ENCODE measurements at places on chromosomes 5 and 9.

DNA sequence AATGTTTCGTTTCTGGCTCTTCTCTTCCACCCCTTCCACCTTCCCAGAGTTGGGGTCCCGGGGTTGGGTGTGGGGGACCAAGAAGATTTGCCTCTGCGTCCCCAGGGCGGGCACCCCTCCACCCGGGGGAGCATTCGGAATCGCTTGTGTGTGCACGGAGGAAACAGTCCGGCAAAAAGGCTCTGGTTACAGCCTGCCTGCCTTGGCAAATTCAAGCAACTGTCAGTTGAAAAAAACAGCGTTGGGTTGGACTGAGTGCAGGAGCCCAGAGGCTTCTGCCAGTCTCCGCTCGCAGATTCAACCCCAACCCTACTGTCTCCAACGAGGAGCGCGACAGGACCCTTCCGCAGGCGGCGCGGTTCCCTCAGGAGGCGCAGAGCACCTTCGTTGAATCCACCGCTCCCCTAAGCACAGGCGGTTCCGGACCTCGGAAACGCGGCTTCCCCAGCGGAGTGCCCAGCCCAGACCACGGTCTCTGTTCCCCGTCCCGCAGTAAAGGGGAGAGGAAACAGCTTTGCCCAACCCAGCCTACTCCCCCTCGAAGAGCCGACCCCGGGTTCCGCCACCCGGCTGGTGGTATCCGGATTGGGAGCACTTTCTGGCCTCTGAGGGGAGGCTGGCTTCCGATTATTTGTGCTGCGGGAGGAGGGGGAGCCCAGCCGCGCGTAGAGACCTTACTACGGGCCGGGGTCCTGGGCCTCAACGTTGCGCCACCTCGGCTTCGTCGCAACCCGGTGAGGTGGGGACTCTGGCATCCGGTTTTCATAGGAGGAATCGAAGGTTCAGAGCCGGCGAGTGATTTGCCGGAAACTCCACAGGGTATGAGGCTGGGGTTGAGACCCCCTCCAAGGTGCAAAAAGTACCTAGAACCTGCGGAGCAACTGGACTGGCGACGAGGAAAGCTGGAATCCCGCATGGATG, 9.6 kb downstream of the LHX6 start:
- peak; percentile 39 for DNase-seq

DNA sequence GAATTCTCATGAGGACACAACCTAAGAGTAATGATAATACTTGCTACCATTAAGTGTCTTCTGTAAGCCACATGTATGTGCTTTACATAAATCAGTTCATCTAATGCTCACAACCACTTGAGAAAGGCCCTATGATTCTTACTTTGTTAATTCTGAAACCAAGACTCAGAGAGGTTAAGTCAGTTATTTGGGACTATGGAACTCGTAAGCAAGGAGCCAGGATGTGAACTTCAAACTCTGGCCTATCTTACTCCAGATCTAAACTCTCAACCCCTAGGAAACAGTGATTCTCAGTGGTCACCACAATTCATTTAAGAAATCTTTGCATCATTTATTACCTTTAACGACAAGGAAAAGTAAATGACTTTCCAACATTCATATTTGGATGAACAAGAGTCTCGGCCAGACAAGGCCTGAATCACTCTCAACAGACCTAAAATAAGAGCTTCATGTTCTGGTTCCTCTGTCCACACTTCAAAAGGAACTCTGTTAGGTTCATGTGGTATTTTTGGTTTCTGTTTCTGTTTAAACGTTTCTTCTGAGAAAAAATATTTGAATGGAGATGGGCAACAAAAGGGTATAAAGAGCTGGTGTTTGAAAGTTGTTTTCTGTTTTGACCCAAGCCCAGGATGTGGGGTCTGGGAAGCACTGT, 104.8 kb downstream of the LPAR1 start:
- no peak for DNase-seq

DNA sequence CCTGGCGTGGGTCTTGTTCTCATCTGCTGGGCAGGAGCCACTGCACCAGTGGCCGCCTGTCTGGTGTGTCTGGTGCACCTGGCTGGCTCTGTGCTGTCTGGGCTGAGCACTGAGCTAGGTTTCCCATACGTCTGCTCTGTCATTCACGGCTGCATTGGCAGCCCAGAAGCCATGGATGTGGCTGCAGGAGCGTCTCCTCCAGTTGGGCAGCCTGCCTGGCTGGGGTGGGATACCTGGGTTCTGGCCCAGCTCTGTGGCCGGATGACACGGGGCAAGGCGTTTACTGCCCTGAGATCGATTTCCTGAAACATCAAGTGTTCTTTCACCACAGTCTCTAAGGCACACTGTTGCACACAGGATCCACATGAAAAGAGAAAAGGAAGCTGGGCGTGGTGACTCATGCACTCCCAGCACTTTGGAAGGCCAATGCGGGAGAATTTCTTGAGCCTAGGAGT, 25.5 kb upstream of the SLC25A51 start:
- peak; percentile 39 for DNase-seq

GRCh38 chr5:52521236-52521635, 266.5 kb upstream of the ITGA1 start:
- DNase-seq, result no peak

GRCh38 chr9:72951520-72952380, 1.1 kb downstream of the ALDH1A1 start:
- peak; percentile 15 for DNase-seq

DNA sequence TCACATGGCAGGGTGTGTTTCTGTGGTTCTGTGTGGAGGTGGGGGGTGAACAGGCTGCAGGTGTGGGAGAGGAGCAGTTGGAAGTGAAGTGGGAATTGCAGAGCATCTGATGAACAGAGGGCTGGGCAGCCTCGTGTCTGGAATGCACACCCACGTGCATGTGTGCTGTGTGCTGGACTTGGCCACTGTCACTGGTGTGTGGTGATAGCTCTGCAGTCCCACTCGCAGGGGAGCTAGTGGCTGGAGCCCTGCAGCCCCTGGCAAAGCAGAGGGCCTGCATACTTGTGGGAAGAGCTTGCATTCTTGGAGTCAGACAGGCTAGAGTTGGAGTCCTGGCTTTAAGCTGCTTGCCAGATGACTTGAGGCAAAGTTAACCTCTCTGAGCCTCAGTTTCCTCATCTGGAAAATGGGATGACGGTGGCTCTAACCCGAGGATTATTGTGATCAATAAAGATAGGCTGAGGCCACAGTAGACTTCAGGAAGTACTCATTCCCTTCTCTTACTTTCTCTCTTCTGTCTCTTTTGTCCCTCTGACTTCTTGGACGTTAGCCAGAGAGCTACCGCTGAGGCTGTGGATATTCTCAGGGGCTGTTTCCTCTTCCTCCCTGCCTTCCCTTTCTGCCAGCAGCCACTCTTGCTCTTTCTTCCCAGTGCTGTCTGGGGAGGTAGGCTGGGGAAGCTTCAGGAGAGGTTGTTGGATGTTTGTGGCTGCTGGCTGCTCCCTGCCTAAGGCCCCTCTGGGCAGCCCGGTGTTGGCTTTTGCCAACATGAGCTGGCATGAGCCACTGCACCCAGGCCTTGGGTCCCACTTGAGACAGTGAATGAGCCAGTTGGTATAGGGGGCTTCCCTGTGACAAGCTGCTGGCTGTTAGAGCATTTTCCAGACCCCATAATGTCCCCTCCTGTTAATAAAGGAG, 18.3 kb downstream of the PSAT1 start:
- no peak for DNase-seq

- DNase-seq, result no peak
Observed at GRCh38 chr9:92001244-92001643, 51.2 kb upstream of the ROR2 start.

DNA sequence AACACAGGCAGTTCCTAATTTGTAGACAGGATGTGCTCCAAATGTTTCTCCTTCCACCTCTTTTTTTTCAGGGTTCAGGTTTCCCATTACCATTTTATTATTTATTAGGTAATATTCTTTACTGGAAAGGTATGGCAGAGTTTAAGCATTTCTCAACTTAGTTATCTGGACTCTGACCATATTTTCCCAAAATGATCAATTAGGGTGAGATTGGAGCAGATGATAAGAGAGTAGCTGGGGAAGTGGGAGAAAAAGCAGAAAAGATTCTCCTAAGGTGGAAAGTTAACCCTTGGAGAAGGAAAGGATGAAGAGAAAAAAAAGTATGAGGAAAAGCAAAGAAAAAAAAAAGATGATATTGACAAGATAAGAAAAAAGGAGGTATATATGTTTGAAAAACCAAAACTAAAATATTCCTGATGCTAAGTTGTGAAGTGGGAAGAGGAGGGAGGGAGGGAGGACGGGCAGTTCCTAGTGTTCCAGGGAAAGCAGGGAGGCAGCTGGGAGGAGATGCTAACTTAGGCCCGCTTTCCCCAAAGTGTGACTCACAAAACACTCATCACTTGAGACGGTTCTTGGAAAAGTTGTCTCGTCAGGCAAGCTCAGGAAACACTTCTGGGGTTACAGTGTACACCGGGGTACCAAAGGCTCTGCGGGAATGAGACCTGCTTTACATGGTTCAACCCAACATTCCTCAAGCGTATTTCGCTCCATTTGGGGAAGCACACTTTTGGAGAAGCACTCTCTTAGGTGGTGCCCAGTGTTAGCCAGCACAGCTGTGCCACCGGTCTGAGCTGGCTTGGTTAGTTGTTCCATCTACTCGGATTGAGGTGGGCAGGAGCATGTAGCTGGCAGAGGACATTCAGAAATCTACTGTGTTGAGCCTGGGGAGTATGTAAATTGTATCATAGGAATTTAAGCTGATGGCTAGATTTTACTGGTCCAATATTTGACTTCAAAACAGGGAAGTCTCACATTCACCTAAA, 35.1 kb downstream of the B4GALT1 start:
- DNase-seq, result no peak

GRCh38 chr9:35051069-35051967, 21.1 kb downstream of the VCP start:
- peak; percentile 2 for DNase-seq

- no peak for DNase-seq
Observed at GRCh38 chr5:107005161-107005560, 665.6 kb downstream of the EFNA5 start.
